RCC 7860 (cell line): ENCODE measurements at places on chromosomes 3 and 15.

DNA sequence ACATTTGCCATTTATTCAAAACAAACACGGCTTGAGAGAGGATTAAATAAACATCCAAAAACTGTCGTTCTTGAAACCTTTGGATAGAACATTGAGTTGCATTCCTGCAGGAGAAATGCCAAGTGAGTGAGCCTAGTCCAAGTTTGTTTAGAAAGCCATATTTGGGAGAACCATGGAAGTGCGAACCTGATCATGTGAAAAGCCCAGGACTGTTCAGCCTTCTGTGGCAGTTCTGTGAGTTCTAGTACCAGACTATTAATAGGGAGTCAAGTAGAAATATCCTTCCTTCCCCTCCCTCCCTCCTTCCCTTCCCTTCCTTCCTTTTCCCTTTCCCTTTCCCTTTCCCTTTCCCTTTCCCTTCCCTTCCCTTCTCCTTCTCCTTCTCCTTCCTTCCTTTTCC is 470.4 kb downstream of the LPP start:
- no peak for DNase-seq

DNA sequence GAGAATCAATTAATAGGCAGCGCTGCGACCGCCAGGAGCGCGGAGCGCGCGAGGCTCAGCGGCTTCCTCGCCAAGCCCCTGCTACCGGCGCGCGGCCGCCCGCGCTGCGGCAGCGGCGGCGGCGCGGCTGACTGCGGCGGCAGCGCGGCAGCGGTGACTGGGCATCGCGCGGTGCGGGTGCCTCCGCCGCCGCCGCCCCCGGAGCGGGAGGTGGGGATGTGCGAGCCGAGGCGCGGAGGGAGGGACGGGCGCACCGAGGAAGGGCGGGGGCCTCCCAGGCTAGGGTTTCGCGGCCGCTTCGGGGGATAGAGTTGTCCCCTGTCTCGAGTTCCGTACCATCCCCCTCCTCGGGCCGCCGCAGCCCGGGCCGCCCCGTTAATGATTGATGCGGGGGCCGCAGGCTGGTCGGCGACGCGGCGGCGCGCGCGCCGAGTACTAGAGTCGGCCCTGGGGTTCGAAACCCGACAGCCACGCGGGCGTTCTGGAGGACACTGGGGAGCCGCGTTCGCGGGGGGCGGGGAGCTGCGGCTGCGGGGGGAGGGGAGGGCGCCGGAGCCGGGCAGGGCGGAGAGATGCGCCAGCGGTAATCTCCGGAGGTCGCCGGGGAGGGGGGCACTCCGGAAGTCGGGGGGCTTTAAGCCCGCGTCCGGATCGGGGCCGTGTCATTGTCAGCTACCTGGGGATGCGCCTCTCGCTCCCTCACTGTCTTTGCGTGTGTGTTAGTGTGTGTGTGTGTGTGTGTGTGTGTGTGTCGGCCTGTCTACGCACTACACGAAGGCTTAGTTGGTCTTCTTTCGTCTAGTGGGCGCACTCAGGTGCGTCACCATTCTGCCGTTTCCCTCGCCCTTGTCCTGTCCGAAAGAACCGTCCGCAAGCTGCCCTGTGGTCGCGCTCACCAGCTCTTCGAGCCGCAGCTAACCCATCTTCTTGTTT is at the start of gene PAQR9:
PAQR9 (minus strand) TSS at position 159 of the 933 bp plus-strand sequence. CDS start 338 bp downstream, outside the sequence.
- DNase-seq, result no peak

GRCh38 chr15:51131596-51132290 is 37.0 kb upstream of the TNFAIP8L3 start:
- DNase-seq, result no peak

GRCh38 chr15:95845862-95846515 is 484.5 kb upstream of the NR2F2 start:
- DNase-seq, result no peak

GRCh38 chr3:112888381-112889085 is 41.9 kb upstream of the CD200R1L start:
- DNase-seq, result no peak

GRCh38 chr3:146274833-146275232 is 23.9 kb upstream of the PLSCR4 start:
- DNase-seq, result no peak

DNA sequence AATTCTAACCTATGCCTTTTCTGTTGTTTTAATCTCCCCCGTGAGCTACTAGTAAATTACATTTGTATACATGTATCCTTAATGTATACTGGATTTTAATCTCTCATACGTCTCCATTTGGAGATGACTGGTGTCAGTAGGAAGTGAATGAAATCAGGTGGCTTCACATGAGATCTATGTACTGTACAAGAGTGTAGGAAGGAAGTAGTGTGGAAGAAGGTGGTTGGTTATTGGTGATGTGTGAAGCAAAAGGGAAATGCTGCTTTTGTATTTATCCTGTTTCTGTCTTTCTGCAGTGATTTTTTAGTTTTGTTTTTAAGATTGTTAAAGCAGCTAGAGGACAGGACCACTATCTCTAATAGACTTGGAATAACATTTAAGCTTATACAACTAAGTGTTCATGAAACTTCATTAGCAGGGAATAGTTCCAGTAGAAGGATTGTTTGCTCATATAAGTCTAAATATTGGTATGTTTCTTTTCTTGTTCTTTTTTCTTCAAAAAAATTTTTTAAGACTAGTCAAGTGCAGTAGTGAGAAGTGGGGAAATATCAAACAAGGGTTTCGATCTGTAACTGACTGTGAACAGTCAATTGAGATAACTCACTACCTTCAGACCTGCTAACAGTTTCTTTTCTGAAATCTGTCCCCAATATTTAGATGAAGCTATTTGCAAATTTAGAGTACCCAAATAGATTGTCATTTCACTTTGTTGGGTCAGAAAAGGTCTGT is 15.3 kb downstream of the SNX1 start:
- no peak for DNase-seq

- no peak for DNase-seq
Observed at GRCh38 chr15:69725957-69726356, 273.3 kb downstream of the RPLP1 start.

DNA sequence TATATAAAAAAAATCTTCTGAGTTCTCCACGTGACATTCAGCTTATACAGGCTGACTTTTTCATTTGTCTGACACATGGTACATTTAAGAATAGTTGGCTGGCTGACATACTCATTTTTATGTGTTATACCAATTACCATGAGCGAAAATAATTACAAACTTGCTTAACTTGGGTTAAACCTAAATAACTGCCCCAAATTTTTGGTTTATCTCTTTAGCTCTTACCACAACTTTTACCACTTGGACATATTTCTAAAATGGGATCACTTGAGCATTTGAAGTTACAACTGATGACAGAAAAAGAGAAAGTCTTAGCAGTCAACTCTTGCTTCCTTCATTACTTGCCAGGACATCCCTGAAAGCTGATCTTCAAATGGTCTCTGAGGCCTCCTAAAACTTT is 618.1 kb downstream of the RBMS3 start:
- DNase-seq, result no peak
